ENCODE measurements at places on chromosomes 6 and 20.

DNA sequence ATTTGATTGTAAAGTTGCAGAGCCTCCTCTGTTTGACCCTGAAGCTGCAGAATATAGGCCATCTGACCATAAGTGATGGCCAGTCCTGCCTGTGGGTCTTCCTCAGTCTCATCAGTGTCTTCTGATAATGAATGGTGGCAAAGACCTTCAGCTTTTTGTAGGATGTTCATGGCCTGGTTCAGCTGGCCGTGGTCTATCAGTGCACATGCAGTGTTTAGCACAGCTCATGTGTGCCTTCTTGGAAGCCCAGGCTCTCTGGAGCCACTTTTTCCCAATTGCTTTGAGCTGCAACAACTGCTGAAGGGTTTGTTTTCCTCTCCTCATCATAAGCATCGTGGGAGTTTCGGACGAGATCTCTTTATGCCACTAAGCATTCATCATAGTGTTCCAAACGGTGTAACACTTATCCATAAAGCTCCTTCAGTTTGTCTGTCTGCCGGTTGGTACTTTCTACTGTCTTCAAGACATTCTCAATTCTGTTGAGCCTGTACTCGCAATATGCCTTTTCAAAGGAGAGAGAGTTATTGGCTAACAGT lies 70.1 kb upstream of the TULP4 start:
- no peak for DNase-seq

- DNase-seq: no peak
Observed at GRCh38 chr20:51042064-51042463, 19.2 kb upstream of the KCNG1 start.

DNA sequence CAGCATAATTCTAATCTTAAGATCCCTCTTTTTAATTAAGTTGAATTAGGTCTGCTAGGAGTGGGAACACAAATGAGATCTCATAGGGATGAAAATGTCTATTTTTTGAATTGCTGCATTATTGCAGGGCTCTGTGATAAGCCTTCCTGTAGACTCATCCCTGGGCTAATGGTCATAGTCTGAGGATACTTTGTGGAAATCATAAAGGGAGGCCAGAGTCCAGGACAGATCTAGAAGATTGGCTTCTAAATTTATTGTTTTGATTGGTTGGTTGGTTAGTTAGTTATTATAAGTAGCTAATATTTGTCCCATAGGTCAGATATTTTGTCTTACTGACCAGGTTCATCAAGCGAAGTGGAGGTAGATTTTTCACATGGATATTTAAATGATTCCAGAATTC lies 142.3 kb downstream of the AKAP7 start:
- no peak for DNase-seq

- DNase-seq: no peak
Observed at GRCh38 chr20:52484438-52484837, 292.9 kb upstream of the ZFP64 start.
